Activated CD8-positive, alpha-beta memory T cell treated with anti-CD3 and anti-CD28 coated beads for 48 hours (primary cell): ENCODE measurements at places on chromosomes 5 and 9.

- DNase-seq, result no peak
Measured at GRCh38 chr5:163968651-163969050, 463.2 kb downstream of the MAT2B start.

- DNase-seq, result no peak
Measured at GRCh38 chr9:95741631-95742030, 133.9 kb upstream of the ERCC6L2 start.

- no peak for DNase-seq
Measured at GRCh38 chr9:15293804-15294316, 13.2 kb downstream of the TTC39B start.

- no peak for DNase-seq
Measured at GRCh38 chr5:167899490-167900070, 391.9 kb upstream of the WWC1 start.

DNA sequence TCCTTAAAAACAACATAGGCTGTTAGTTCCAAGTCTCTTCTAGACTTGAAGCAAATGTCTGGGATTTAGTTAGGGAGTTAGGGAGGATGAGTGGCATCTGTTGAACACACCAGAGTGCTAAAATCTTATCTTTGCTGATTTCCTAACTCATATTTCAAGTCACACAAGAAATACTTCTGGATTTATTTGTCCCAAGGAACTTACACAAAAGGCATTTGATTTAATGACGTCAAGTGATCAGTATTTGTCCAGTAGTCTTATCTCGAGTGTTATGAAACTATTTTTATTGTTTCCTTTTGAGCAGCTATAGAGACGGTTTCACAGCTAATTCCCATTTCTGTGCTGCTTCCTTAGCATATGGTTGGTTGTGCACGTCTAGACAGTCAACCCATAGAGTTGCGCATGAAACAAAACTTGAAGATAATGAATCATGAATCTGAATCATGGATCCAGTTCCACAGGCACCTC, 140.5 kb upstream of the TUT7 start:
- DNase-seq, result no peak

- DNase-seq, result no peak
Measured at GRCh38 chr9:107351382-107352045, 68.4 kb downstream of the RAD23B start.

DNA sequence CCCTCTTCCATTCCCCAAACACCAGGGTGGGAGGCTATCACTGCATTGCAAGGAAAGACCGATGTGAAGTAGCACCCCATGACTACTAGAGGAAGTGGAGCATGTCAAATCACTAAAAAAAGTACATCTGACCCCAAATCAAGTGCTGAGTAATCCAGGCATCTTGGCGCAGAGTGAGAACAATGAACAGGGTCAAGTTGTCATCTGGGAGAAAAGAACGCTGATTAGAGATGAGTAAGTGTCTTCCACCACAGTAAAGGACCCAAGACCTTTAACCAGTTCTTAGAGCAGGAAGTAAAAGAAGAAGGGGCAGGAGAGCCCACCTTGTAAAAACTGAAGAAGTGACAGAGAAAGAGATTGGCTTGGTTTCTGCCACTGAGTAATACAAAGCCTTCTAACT, 75.0 kb upstream of the RAD23B start:
- DNase-seq, result no peak

DNA sequence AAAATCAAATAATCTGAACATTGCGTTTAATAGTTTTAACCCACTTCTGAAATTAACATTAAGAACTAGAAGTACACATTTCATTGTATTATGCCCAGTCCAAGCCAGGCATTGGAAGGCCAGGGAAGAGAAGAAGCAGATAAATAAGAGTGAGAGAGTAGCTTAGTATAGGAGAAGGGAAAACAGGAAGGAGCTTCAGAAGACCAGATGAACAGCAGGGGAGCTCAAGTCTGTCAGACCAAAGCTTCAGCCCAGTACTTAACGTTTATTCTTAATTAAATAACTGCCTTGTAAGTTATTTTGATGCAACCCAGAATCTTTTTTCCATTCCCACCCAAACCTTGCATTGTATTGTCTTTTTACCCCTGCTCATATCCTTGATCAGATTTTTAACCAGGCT, 11.5 kb upstream of the FAM120AOS start:
- DNase-seq, result no peak

- DNase-seq, result no peak
Measured at GRCh38 chr5:170393958-170394357, 4.8 kb upstream of the KCNMB1 start.

- DNase-seq, result no peak
Measured at GRCh38 chr9:133632806-133633680, 3.1 kb upstream of the DBH start.

- no peak for DNase-seq
Measured at GRCh38 chr9:90956026-90956810, 154.6 kb downstream of the SYK start.

DNA sequence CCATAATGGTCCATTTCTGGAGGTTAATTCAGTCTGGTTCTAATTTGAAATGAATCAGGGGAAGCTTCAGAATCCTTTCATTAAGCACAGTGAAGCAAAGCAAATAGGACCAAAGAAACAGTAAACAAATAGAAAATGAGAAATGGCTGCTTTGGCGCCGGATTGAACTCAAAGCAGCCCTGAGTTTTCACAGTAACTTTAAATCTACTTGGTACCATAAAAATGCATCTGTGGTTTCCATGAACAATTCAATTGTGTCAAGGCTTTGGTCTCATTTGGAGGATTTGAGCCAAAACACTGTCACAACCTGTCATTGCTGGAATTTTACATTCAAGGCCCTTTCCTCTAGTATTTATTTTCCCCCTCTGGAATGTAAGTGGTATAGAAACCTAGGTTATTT, 25.9 kb upstream of the DAPK1 start:
- no peak for DNase-seq

DNA sequence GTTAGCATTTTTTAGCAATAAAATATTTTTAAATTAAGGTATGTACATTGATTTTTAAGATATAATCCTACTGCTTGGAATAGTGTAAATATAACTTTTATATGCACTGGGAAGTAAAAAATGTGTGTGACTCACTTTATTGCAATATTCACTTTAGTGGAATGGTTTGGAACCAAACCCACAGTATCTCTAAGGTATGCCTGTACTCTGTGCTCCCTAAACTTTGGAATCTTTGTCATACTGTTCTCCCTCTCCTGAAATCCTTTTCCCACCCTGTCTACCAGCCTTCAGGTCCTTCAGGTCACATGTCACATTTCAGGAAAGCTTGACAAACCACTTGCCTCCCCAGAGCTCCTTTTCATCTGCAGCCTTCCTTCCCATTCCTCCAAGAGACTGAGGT, 308.7 kb downstream of the SPOCK1 start:
- no peak for DNase-seq

- no peak for DNase-seq
Measured at GRCh38 chr9:130328349-130328801, 62.8 kb downstream of the HMCN2 start.

GRCh38 chr9:19598722-19599121, 189.9 kb downstream of the ACER2 start:
- no peak for DNase-seq

GRCh38 chr5:140632366-140633020, 482 bp downstream of the CD14 start:
- DNase-seq, result peak; percentile 19

DNA sequence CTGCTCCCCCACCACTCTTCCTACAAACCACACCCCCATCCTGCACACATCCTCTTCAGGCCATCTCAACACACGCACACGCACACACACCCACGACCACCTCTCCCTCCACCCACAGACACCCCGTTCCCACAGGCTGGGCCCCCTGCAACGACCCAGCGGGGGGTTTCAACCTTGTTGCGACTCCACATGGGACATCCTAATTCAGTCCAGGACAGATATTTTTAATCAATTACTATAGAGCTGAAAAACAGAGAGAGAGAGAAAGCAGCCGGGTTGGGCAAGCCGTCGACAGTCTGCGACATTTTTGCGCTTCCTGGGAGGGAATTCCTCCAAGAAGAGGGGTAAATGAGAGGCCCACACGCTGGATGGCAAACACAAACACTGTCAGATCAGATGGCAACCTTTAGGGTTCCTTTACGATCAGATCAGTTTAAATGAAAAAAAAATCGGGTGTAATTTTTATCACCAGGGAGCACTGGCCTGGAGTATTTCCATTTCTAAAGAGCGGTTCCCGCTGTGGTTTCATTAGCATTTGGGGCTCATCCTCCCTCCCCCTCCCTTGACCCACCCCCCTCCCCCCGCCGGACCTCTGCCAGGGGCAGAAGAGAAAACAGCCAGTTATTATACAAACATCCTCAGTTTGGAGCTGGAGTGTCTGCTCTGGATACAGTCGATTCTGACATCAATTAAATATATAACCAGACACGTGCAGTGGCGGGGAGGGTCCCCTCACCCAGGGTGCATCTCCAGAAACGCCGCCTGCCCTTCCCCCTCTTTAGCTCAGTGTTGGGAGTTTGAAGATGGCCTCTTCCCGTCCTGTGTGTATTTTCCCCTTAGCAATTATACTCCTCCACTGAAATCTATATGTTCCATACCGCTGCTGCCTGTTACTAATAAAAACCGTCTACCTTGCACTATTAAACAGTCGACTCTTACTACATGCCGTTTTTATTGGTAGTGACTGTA, 2.3 kb upstream of the IRX2 start:
- DNase-seq, result no peak

- no peak for DNase-seq
Measured at GRCh38 chr5:151450605-151451004, 3.2 kb downstream of the SLC36A1 start.

DNA sequence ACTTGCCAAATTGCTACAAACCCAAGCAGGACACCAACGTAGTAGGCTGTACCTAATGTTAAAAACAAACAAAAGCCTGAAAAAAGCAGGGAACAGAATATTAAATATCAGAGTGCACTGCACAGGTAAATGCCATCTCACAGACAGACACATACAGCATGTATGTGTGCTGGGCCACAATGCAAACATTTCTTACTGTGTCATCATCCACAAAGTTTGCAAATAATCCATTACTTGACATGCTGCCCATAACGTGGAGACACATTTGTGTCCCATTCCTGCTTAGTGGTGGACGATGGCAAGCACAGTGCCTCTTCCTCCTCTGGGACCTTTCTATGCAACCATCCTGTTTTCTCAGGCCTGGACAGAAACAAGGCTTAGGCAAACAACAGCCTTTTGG, 44.7 kb downstream of the GOLM1 start:
- no peak for DNase-seq

DNA sequence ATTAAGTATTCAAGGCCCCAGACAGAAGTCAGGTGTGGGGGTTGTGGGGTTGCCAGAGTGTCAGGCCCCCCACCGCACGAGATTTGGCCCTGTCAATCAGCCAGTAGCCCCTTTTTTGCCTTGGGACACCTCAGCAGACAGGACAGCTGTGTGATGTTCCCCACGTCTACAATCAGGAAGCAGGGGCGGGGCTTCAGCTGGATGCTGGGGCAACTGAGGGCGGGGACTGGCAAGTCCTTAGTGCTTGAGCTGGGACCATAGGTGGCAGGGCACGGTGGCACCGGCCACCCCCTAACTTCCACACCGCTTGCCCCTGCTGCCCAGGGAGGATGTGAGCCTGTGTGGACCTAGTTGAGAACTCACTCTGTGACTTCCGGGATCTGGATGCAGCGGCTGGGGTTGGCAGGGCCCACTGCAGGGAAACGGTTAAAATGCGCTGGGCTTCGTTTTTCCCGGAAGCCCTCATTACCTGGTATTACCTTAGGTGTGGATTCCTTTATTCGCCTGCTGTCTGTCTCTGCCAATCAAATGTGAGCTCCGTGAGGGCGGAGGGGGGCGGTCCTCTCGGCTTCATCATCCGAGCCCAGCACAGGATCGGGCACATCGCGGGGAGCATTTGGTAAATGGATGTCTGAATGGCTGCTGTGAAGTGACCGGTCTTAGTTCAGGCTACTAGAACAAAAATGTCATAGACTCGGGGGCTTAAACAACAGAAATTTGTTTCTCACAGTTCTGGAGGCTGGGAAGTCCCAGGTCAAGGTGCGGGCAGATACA, 7.5 kb upstream of the GTF3C5 start:
- DNase-seq, result peak; percentile 15

GRCh38 chr9:129994882-129995281, 48.1 kb downstream of the FNBP1 start:
- DNase-seq, result no peak

DNA sequence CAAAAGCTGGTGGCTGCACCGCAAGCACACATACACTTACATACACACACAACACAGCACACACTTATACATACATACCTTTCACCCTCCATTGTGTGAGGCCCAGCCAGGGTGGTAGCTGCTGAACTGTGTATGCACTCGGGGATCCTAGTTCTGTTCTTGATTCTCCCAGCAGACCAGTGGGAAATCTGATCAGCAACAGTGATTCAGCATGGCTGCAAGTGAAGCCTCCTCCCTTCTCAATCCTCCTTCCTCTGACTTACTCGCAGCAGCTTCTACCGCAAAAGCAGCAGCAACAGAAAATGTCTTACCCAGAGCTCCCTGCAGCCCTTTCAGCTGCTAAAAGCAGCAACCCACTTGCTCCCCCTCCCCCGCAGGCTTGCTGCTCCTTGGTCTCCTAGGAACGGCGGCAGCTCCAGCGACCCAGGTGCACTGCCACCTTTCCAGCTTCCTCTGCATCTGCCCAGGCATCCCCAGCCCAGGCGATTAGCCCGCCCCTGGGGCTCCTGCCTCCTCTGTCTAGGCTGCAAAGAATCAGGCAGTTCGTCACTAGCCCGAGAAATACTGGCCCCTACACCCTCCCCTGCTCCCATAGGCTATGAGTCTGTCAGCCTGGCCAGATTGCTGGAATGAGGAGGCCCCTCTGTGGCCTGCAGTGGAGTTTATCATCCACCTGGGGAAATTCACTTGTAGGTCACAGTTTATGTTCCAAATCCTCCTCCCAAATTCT, at the start of gene KLHL3:
Gene KLHL3 (minus strand): TSS at position 535 of the 730 bp plus-strand sequence. CDS start 443 bp downstream, at position 92.
- no peak for DNase-seq

GRCh38 chr5:9156282-9156681, 389.6 kb downstream of the SEMA5A start:
- no peak for DNase-seq

GRCh38 chr5:73120222-73121118, at the start of gene TMEM171:
Gene TMEM171 (plus strand): TSS chr5:73120575. CDS start chr5:73123374, 2,799 bp downstream.
- no peak for DNase-seq

- no peak for DNase-seq
Measured at GRCh38 chr5:80408484-80409366, 861 bp downstream of the ZFYVE16 start.

DNA sequence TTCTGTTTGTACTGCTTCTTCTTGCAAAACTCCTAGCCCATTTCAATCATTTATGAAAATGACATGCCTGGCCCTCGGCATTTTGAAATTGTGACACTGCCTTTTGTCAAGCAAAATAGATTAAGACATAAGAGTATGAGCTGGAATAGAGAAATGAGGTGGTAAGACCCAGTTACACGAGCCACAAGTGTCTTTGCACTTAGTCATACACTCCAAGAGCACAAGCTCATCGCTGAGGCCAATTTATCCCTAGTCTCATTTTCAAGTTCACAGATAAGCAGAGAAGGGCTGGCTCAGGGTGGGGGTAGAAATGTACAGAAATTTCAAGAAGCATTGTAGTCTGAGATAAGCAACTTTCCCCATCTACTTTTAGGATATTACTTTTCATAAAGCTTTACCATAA, 40.6 kb upstream of the MAP1B start:
- no peak for DNase-seq

DNA sequence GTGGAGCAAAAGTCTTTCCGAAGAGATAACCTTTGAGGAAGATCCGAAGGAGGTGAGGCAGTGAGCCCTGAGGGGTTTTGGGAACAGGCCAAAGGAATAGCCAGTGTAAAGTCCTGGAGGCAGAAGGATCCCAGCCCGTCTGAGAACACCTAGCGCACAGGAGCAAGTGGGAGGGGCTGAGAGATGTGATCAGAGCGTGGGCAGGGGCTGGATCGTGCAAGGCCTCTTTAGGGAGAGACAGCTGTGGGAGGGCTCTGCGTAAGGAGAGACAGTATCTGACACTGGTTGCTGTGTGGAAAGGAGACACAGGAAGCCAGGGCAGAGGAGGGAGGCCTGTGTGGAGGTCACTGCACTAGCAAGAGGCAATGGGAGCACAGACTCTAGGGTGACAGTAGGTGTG, 68.2 kb downstream of the BARX1 start:
- DNase-seq, result no peak
